Fibroblast of upper back skin (primary cell): ENCODE measurements at places on chromosomes 7 and 10.

GRCh38 chr7:118696879-118697278 lies 472.4 kb downstream of the ANKRD7 start:
- DNase-seq = no peak

GRCh38 chr7:3588341-3588740 lies 287.3 kb downstream of the SDK1 start:
- no peak for DNase-seq

GRCh38 chr7:1985042-1985441 lies 247.7 kb downstream of the MAD1L1 start:
- DNase-seq = no peak

DNA sequence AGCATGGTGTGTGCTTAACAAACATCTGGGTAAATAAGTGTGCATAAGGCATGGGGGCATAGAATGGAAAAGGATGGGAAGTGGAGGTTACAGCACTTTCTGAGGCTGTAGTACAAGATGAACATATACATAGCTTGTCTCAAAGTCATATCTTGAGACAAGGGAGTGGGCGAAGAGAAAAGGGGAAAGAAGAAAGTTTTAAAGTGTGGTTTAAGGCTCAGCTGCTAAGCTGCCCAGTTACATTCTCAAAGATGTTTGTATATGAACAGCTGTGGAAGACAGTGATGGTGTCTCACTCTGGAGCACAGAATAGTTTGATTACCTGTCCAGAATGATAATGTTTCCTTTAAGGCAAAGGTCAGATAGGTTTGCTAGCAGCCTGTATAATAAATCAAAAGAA lies 61.9 kb upstream of the LANCL2 start:
- no peak for DNase-seq

DNA sequence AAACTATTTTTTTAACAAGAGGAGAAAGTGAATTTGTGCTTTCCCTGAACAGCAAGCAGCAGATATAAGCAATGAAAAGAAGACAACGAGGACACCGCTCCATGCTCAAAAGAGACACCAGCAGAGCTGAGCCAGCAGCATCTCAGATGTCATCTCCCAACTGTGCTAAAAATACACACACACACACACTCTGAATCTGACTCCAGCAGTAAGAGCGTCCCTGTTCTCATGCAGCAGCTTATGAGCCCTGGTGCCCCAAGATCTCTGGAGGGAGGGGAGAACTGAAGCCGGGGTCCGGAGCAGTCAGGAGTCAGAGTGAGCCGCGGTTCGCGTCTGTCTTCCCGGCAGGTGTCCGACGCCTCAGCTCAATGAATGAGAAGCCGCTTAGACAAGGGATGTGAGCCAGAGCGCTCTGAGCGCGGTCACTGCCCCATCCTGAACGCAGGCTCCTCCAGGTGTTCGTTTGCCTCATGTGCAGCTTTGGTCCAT lies 49.2 kb downstream of the SVIL start:
- DNase-seq = peak; percentile 24

DNA sequence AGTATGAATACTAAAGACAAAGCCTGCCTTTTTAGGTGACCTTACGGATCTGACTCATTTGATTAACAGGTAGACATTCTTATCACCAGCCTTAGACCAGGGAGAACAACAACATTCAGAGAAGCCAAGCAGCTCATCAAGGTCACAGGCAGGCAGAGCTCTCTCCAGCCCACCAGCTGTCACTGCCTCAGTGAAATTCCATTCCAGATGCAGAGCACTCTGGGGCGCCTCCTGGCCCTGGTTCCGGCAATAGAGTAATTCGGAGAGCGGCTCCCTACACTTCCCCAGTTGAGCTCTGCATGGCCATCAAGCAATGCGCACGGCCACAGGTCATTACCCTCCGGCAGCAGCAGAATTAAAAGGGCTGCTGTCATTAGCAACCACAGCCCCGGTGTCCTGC lies 164.7 kb downstream of the TCERG1L start:
- no peak for DNase-seq

DNA sequence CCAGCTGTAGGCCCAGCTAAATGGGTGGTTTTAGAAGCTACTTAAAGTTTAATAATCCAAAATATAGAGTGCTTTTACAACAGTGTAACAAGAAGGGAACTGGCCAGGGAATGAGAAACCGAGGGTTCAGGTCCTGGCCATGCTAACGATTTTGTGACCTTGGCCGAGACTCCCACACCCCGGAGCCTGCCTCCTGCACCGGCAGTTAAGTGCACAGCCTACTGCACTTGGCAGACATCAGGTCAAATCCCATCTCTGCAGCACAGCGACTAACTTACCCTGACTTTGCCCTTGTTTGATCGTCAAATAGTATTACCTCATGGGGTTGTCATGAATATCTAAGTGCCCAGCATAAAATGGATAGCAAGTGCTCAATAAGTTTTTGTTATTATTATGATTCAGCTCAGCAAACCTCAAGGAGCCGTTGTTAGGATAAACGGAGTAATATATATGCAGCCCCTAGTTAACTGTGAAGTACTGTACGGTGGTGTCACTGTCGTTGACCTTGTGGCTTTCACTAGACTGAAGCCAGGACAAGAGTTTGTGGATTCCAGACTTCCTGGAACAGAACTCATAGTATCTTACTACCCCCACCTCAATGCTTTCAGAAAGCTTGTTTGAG lies 35.5 kb downstream of the LYZL1 start:
- DNase-seq = no peak

DNA sequence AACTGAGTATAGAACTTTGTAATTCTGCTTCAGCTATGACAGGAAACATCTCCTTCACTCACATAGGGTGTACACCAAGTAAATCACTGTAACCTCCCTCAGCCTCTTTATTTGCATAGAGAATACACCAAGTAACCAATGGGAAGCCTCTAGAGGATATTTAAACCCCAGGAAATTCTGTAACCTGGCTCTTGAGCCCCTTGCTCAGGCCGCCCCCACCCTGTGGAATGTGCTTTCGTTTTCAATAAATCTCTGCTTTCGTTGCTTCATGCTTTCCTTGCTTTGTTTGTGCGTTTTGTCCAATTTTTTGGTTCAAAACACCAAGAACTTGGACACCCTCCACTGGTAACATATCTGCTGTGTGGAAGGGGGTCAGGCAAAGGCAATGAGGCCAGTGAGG lies 60.2 kb downstream of the CLRN3 start:
- DNase-seq = no peak

DNA sequence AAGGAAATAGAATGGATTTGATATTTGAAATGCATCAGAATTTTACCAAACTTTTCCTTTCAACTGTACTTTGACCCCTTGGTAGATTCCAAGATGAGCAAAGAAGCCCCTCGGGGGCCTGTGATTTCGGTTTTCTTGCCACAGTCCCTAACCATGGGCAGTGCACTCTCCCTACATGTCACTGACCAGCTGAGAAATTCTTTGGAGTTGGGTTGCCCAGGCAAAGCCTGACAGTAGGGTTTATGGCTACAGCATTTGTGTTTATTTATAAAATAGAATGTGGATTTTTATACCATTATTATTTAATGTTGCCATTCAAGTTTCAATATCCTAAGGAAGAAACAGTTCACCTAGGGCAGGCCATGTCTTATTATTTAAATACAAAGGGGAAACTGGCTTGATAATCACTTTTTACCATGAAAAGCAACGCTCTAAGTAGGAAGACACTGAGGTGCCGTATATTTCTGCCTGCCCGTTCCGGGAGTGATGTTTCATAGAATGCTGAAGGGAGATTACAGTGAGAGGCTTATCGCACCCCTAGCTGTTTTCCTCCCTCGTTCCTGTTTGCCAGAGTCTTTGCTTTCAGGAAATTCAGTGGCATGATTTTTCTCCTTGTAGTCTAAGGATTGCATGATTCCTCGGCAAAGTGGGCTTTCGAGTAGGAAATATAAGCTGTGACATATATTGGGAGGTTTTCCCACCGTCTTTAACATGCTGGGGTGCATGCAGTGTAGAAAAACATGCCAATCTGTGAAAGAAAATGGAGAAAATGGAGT lies 35.8 kb downstream of the WIPF3 start:
- no peak for DNase-seq

GRCh38 chr10:63657761-63658160 lies 136.6 kb downstream of the REEP3 start:
- DNase-seq = no peak

DNA sequence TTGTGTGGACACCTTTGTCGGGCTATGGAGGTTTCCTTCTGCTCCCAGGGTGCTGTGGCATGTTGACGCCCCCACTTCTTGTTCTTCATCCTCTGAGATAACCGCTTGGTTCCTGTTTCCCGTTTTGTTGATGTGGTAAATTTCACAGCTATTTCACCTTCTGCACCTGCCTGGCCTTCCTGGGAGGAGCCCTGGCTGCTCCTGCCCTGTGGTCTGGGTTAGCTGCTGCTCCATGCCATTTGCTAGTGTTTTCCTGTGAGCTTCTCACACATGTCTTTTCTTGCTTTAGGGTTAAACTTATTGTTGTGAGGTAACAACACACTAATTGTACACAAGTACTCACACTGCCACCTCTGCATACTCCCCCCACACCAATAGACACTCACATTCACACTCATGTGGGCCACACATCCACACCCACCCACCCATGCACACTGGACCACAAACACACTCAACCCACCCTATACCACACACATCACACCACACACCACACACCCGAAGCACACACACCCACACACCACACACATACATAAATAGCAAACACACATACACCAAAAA lies 46.5 kb upstream of the MSMB start:
- DNase-seq = no peak

DNA sequence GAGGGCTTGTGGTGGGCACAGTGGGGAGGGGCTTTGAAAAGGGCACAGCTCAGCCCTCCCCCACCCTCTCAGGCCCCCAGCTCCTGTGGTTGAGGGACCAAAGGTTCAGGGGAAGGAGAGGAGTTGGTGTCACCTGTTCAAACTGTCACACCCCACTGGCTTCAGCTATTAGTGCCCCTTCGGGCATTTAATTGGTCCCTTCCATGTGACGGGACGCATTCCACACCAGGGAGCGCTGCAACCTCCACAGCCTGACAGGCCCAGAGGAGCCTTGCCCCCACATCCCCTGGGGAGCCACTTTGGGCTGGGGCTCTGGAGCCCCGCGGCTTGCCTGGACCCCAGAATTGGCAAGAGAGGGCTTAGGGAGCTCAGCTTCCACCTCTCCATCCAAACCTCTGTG lies 75.7 kb downstream of the C10orf105 start:
- no peak for DNase-seq

DNA sequence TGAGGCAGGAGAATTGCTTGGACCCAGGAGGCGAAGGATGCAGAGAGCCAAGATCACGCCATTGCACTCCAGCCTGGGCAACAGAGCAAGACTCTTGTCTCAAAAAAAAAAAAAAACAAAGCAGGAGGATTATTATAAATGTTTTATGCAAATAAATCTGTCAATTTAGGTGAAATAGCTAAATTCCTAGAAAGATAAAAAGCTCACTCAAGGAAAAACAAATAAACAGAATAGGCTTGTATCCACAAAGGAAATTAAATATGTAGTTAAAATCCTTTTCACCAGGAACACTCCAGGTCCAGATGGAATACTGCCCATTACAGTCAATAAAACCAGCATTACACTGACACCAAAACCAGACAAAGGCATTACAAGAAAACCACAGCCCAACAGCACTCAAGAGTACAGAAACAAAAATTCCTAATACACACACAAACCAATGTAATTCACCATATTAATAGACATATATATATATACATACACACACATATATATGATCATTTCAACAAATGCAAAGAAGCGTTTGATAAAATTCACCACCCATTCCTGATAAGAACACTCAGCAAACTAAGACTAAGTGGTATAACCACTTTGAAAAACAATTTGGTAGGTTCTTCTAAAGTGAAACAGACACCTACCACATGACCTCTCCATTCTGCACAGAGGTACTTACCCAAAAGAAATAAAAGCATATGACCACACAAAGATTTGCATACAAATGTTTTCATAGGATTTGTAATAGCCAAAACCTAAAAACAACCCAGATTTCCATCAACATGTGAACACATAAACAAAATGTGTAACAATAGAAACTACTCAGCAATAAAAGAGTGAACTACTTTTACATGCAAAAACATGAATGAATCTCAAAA lies 38.8 kb downstream of the ABI1 start:
- no peak for DNase-seq

DNA sequence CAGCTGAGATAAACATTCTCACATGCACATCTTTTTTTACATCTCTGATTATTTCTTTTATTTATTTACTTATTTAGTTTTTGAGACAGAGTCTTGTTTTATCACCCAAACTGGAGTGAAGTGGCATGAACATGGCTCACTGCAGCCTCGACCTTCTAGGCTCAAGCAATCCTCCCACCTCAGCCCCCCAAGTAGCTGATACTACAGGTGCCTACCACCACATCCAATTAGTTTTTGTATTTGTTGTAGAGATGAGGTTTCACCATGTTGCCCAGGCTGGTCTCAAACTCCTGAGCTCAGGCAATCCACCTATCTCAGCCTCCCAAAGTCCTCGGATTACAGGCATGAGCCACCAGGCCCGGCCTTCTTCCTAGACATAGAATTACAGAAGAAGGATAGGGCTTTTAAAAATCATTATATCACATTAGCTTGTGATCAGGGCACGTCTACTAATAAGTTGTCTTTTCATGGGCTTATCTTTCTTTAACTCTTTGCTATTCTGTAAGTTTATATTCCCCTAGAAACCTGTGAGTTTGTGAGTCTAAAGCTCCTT lies 5.9 kb downstream of the ASB15 start:
- DNase-seq = no peak

GRCh38 chr10:17348501-17349349 lies 105.7 kb downstream of the ST8SIA6 start:
- DNase-seq = peak; percentile 91
